CD4-positive, alpha-beta T cell treated with Interleukin-2 at 100 ng/mL for 4 hours (primary cell): ENCODE measurements at places on chromosomes 6 and 20.

- DNase-seq, result no peak
Measured at GRCh38 chr20:5357946-5358345, 41.2 kb upstream of the PROKR2 start.

DNA sequence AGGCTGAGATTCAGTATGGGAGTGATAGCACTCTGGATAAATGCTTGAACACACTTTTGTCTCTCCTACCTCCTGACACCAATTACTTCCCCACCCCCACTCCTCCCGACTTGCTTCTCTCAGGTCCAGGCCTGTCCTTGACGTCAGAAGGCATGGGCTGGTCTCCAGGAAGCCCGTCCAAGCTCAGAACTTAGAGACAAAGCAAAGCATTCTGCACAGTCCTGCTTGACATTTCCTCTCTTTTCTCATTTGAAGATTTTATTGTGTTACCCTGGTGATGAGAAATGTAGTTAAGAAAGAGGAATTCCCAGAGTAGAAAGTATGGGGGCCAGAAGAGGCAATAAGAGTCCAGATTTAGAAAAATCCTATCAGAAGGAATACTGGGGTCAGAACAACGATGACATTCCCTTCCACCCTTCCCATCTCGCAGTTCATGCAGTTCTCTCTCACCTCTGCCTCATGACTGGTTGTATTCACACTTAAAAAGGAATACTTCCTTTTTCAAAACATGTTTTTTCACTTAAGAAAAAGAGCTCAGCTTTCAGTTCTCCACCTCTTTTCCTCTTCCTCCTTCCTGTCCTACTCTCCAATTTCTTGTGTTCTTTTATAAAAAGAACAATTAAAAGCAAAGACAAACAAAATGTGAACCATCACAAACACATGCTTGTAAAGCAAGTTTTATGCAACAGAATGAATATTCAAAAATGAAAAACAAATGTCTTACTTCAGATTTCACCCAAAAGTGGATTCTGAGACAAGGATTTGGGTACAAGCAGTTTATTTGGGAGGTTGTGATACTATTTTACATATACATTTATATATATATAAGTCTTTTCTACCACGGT lies 18.5 kb upstream of the FAM184A start:
- no peak for DNase-seq

GRCh38 chr20:58890518-58891085 lies 38.1 kb downstream of the GNAS start:
- DNase-seq, result peak; percentile 70

DNA sequence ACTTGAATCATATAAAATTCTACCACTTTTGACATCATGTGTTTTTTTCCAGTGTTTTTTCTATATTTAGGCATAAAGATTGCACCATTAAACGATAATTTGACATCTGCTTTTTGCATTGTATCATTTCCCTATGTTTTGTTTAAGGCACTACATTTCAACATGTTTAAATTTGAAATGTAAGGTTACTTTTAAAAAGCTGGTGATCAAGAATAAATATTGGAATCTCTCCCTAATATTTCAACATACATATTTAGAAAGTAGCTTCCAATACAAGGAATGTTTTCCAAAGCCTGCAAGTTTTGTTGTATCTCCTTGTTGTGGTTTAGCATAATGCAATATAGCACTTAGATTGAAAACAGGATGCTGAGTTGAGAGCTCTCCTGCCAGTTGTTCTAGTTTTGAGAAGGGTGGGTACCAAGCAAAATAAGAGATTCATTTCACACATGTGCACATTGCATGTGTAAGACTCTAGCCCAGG lies 76.5 kb downstream of the SYNJ2 start:
- DNase-seq, result no peak

- DNase-seq, result no peak
Measured at GRCh38 chr6:82832811-82833210, 232.8 kb downstream of the UBE3D start.

- DNase-seq, result no peak
Measured at GRCh38 chr6:112911959-112912358, 564.8 kb downstream of the RFPL4B start.

- no peak for DNase-seq
Measured at GRCh38 chr6:50451826-50452400, 261.4 kb upstream of the TFAP2D start.

DNA sequence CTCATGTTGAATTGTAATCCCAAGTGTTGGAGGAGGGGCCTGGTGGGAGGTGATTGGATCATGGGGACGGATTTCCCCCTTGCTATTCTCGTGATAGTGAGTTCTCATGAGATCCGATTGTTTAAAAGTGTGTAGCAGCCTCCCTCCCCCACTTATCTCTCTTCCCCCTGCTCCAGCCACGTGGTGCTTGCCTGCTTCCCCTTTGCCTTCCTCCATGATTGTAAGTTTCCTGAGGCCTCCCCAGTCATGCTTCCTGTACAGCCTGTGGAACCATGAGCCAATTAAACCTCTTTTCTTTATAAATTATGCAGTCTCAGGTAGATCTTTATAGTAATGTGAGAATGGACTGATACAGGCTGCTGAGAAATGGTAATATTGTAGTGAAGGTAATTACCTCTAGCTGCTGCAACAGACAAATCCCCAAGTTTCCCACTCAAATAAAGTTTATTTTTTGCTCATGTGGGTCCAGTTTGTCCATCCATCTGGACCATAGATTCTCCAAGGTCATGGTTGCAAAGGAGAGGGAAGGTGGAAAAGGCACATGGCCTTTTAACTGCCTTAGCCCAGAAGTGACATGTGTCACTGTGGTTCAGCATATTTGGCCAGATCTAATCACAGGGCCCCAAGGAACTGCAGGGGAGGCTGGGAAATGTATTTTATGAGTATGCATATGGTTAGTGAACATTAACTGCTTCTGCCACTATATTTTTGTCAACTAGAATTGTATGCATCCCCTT lies 89.2 kb downstream of the TRMT11 start:
- no peak for DNase-seq

DNA sequence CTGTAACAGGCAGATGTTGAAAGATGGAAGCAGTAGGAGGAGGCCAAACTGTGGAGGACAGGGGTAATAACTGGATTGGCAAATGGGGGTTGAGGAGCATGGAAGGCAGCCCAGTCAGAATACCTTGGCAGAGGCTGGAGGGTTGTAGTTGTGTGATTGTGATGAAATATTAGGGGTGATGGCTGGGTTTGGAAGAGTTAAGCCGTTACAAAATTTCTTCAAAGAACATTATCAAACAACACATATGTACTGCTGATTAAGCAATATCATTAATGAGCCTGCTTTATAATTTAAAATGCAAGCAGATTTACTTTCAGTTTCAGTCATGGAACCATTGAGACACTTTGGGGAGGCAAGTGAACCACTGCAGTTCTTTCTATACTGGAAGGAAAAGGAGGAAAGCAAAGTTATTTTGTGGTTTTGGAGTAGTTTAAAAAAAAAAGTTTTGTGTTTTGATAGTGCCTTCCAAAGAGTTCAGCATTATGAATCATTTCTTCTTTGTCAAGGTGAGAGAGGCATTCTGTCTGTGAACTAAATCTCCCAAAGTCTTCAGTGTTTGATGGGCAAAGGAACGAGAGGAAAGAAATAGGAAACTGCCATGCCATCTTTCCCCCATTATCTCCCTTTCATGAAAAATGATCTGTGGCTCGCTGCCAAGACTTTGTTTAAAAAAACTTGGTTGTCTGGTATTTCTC lies 20.7 kb downstream of the FOXO3 start:
- peak; percentile 40 for DNase-seq

DNA sequence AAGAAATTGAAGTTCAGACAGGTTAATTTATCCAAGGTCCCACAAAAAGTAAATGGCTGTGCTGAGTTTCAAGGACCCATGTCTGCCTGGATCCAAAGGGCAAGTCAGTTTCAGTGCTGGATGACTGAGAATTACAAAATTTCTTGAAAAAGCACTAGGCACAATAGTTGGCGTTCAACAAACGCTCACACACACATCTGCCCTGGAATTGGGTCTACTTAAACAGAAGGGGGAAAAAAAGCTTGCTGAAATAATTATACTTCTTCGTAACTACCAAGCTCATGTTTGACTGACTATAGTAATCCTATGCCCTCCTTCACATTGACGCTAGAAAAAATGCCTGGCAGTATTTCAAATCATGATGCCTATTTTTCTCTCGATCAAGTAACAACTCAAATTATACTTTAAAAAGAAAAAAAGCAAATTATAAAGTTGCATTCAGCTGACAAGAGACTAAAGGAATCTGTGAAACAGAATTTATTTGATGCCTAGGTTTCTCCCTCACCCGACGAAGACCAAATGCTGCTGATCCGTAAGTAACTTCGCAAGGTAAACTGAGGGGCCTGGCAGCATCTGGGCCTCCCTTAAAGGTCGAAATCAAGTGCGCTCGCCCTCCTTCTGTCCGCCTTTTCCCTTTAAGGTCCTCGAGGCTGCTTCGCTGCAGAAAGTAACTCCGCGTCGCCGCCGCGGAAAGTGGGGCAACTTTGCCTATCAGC lies 650 bp upstream of the CD2AP start:
- DNase-seq, result no peak

DNA sequence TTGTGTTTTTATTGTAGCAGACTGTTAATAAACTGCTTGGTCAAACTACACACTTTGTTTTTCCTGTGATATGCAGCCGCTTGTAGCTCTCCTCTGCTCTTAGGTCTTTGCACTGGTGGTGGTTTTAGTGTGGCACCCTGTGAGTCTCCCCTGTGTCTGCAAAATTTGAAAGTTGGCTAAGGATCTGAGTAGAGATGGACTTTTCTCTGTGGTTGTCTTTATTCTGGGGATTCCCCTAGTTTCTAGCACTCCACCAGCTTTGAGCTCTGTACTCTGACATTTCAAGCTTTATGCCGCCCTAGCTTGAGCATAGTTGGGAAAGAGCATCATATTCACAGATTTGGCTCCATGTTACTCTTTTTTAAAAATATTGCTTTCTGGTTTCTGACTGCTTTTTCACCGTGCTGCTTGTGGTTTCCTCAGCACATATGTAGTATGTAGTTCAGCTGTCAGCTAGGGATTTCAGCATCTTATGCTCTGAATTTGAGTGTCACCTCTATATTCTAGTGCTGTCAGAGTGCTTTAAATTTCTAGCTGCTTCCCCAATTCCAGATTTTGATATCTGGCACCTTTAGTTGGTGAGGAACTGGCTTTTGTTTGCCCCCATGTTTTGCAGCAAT lies 25.4 kb downstream of the CDYL start:
- DNase-seq, result no peak

DNA sequence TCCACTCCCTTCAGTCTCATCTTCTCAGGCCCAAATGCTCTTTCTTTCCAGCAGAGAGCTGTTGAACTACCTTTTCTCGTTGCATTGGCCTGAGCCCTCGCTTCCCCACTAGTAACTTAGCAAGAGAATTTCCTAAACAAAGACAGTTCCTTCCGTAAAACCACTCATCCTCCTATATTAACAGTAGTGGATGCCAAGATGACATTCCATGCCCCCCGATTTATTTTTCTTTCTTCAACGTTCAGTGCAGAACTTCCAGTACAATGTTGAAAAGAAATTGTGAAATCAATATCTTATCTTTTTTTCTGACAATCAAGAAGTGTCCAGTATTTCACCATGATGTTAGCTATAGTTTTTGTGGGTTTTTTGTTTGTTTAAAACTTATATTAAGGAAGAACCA lies 45.8 kb downstream of the SOX4 start:
- DNase-seq, result no peak

DNA sequence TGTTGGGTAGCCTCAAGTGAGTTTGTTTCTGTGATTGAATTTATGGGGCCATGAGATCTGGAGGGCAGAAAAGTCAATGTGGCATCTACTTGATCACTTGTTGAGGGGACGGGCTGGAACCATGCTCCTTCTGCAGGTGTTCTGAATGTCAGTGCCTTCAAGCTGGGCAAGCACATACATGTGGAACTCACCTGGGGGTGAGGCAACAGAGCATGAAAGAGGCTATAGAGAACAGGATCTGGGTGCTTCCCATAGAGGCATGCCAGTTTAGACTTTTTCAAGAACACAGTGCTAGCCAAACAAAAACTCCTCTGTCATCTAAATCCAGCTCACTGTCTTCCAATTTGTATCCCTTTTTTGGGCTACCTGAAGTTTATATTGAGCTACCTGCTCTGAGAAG lies 77.8 kb upstream of the SLC35B3 start:
- no peak for DNase-seq

GRCh38 chr20:47237715-47238114 lies 118.8 kb downstream of the ZMYND8 start:
- no peak for DNase-seq

DNA sequence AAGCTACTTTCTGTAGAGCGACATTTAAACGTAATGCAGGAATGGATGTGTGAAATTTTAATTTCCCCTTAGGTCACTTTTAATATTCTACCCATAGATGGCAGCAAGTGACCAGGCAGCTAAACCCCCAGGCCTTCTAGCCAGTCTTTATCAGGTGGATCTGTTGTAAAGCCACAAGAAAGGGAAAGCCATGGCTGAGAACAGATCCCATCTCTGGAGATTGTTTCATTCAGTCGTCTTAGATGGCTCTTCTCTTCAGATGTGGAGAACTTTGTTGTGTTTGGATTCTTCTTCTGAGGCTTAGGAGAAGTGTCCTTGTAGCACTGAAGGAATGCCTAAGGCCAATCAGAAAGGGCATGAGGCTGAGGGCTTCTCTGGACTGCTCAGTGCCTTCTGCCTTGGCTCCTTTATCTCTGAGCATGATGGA lies 15.8 kb upstream of the RNF182 start:
- DNase-seq, result peak; percentile 64

DNA sequence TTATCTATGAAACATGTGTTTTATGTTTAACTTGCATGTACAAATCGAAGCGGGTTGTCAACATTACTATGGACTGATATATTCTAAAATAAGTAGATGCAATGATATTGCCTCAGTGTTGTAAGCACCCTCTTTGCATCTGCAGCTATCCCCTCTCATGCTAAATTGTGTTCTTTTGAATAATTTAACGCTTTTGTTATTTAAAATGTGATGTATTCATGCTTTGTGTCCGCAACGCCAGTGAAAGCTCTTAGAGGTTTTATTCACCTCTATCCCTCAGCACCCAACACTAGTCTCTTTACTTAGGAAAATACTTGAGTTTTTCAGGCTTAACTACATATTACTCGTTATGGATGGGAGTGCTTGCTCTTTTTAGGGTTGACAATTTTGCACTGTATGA lies 173.7 kb upstream of the ID4 start:
- DNase-seq, result no peak

DNA sequence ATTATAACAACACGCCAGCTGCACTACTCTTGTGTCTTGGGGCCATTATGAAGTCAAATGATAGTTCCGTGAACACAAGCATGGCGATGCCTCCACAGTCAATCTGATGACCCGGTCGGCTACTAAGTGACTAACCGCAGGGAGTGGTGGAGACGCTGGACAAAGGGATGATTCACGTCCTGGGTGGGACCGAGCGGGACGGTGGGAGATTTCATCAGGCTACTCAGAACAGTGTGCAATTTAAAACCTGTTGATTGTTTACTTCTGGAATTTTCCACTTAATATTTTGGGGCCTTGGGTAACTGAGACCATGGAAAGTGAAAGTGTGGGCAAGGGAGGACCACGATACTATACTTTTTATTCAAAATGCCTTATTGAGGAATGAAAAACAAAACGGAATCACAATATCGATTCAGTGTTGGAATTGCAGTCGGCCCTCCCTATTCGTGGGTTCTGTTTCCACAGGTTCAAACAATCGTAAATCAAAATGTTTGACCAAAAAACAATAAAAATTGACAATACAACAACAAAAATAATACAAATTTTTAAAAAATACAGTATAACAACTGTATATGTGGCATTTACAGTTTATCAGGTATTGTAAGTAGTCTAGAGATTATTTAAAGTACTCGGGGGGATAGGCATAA lies 66.5 kb downstream of the MYLK4 start:
- no peak for DNase-seq
